ENCODE measurements at places on chromosomes 3 and 15.

GRCh38 chr15:69958496-69959084 lies 139.1 kb downstream of the TLE3 start:
- no peak for DNase-seq

GRCh38 chr3:119311081-119311925 lies 17.1 kb downstream of the ARHGAP31 start:
- no peak for DNase-seq

DNA sequence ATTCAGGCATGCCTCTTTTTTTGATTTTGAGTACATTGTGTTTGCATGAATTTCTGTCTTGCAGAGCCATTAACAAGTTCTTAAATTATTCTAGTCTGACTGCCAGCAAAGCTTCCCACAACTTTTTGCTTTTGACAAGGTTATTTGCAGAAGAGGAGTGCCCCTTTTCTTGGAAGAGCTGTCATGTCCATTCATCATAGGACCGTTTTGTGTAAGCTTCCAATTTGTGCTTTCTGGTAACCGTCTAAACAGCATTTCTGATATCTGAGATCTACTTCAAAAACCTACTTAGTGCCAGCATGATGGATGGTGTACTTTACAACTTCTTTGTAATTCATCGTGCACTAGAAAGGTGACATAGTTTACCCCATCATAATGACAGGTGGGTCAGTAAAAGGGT lies 379.7 kb downstream of the NAALADL2 start:
- no peak for DNase-seq

GRCh38 chr15:96353930-96354730 lies 23.6 kb downstream of the NR2F2 start:
- DNase-seq, result peak; percentile 72

- peak; percentile 42 for DNase-seq
These were observed 12.9 kb downstream of the OCA2 start for GRCh38 chr15:28086175-28086703.
